ENCODE measurements at places on chromosomes 1 and 21. TPM values are rescaled to one million over a fixed set of nuclear protein-coding genes. Genes with fewer than 3 reads are reported as not detected.

Gene SGIP1
- total RNA-seq, result 79.6 TPM

Gene TTC22
- 1.2 TPM for total RNA-seq

Gene KIF26B
- 19.4 TPM for total RNA-seq

Gene LCE2B
- not detected for total RNA-seq

Gene TMEM54
- 4.4 TPM for total RNA-seq

Gene OR6K3
- total RNA-seq, result not detected

Gene CRYAA
- not detected for total RNA-seq

Gene AIRE
- 0.23 TPM for total RNA-seq

Gene GJA9
- not detected for total RNA-seq

Gene TINAGL1
- total RNA-seq, result 3.0 TPM

Gene HHIPL2
- 0.23 TPM for total RNA-seq

Gene NLRP3
- 1.8 TPM for total RNA-seq

Data from diencephalon (tissue), 1 donor.